NCI-H187 treated with DMSO at 0.1 percent for 48 hours (cell line): ENCODE measurements at places on chromosomes 12 and 14.

- DNase-seq: no peak
Observed at GRCh38 chr14:101171650-101172049, 268.1 kb upstream of the RTL1 start.

DNA sequence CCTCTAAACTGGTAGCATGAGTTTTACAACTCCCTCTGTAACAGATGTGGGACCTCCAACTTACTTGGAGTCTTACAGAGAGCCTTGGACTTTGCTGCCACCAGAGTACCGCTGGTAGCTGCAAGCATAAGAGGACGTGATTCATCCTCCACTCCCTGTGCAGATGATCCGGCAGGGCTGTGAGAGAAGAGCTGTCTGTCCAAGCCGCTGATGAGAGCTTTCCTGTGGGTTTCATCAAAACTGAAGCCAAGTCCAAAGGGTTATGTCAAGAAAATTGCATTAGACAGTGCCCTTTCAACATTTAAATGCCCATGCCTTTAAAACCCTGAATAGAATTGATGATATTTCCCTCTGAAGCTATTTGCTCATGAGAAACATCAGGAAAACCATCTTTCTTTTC is 85.8 kb downstream of the LLPH start:
- no peak for DNase-seq

DNA sequence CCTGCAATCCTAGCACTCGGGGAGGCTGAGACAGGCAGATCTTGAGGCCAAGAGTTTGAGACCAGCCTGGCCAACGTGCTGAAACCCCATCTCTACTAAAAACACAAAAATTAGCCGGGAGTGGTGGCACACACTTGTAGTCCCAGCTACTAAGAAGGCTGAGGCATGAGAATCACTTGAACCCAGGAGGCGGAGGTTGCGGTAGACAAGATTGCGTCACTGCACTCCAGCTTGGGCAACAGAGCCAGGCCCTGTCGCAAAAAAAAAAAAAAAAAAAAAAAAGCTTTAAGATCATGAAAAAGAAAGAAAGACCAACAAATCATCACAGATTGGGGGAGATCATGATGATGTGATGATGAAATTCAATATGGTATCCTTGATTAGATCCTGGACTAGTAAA is 30.6 kb downstream of the WDR89 start:
- no peak for DNase-seq

GRCh38 chr14:96583569-96584041 is 81.4 kb downstream of the PAPOLA start:
- DNase-seq: no peak

- peak; percentile 45 for DNase-seq
Observed at GRCh38 chr12:109840305-109841074, 7.3 kb upstream of the TRPV4 start.
